ENCODE measurements at places on chromosomes 16 and 17.

GRCh38 chr17:39934324-39934723 is 6.8 kb downstream of the LRRC3C start:
- no peak for DNase-seq

GRCh38 chr17:29102046-29102445 is 59.1 kb downstream of the PIPOX start:
- DNase-seq: no peak

DNA sequence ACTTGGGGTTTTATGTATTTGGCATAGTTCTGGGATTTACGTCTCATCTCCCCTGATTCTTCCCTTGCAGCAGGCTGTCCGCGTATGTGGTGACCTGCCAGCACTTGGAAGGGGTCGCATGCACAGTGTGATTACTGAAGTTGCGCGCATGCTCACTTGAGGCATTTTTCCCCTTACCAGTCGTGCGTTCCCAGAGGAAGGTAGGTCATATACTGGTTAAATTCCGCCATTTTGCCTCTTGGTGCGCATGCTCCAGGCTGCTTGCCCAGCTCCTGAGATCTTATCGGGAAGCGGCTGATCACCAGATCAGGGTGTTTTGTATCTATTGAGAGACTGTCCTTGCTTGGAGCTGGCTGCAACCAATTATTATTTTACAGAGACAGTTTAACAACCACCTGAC is 56.5 kb upstream of the TEX2 start:
- DNase-seq: no peak

- DNase-seq: no peak
Measured at GRCh38 chr16:29876594-29877249, 13.7 kb upstream of the CDIPT start.

DNA sequence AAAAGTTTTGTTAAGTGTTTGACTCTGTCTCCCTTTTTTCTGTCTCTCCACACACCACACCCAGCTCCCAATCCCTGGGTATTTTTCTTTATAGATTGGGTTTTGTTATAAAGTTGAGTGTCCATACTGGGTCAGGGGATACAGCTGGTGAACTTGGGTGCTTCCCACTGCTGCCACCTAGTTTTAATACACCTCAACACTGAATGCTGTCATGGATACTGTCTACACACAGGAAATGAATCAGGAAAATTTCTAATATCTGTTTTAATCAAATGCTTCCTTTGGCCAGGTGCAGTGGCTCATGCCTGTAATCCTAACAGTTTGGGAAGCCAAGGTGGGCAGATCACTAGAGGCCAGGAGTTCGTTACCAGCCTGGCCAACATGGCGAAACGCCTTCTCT is 5.3 kb upstream of the TAOK1 start:
- no peak for DNase-seq

- no peak for DNase-seq
Measured at GRCh38 chr17:78109489-78109761, 19.1 kb downstream of the TMC6 start.

All from caudate nucleus (tissue), 63 donors.